Activated CD4-positive, CD25-positive, alpha-beta regulatory T cell treated with anti-CD3 and anti-CD28 coated beads, Interleukin-2, amount 50 U/mL, for 16 hours (primary cell): ENCODE measurements at places on chromosomes 11 and 22.
A peak's percentile ranks its signal among the peaks of the same experiment; 100 is the strongest.

DNA sequence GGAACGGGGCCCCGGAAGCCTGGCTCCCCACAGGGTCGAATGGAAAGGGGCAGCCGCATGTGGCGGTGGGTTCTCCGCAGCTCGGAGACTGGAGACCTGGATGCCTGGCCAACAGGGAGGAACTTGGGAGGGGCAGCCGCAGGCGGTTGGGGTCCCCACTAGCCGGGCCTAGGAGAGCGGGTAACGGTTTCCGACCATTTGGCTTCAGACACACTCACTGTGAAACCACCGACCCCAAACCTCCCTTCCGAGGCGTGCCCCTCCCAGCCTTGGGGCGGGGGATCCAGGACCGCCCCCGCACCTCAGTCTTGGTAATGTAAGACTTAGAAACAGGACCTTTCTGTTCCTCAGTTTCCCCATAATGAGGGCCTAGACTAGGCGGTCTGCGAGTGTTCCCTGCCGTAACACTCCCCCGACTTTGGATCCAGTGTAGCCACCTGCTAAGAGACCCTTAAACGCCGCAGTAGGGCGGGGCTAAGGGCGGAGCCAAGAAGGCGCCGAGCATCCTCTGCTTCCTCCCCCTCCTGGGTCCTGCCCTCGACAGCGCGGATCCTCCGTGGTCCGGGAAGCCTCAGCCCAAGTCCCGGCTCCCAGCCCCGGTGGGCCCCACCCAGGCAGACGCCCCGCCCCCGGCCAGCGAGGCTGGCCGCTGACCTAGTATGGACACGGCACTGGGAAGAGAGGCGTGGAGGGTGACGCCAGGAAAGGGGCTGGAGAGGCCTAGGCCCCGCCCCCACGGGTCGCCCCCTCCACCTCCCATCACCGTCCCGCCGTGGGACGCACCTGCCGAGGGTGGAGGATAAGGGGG lies 1.8 kb upstream of the RASGRP2 start:
- DNase-seq, result peak; percentile 52

GRCh38 chr22:27673839-27674238 lies 127.7 kb downstream of the MN1 start:
- DNase-seq, result no peak

DNA sequence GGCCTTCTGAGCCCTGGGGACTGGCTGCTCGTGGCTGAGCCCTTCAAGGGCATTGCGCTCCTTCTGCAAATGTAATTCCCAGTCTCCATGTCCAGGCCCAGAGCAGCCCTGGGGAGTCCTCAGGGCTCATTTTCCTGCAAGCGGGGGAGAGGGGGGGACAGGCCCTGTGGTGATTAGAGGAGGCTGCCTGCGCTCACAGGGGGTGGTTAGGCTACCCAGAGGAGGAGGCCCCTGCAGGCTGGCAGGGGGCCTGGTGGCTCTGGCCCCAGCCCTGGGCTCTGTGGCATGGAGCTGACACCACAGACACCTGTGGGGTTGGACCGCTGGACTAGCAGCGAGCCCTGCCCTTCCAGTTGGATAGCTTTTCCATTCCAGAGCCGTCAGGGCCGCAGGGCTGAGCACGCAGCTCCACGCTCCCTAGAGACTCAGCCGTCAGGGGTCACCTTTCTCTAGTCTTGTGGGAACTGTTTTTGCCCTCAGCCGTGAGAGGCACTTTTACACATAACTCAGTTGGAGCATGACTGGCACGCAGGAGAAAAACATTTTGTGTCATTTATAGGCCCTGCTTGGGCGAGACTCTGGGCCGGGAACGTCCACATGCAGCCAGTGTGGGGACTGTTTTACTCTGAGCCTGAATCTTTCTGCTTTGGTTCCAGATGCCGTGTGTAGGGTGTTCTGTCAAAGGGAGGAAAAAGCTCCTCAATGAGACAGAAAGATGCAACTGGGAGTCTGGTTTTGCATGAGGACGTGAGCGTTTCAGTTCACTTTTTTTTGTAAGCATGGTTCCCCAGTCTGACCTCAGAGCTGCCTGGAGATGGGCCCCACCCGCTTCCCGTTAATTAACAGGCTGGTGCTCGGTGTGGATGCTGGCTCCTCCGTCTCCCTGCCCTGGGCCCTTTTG lies 58.1 kb downstream of the LRP5 start:
- DNase-seq, result no peak

- DNase-seq, result no peak
These were observed 8.0 kb downstream of the MPZL3 start for GRCh38 chr11:118243993-118244762.

GRCh38 chr11:116379185-116379828 lies 393.5 kb downstream of the BUD13 start:
- DNase-seq, result no peak

- no peak for DNase-seq
These were observed 43.7 kb downstream of the OSBPL5 start for GRCh38 chr11:3121416-3121815.

DNA sequence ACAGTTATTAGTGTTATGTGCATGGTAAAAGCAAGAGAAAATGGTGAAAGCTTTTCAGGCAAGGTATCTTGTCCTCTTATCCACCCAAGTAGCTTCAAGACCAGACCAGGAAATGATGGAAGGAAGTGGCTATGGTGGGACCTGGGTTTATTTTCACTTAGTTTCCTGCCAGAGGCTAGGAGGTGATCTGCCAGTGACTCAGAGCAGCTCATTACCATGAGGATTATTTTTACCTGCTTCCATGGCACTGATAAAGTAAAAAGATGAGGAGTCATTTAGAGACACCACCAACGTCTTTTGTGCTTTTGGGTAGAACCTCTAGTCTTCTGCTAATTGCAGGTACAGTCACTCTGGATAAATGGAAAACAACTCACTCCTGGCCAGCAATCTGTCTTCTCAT lies 339.9 kb upstream of the KIRREL3 start:
- DNase-seq, result no peak

DNA sequence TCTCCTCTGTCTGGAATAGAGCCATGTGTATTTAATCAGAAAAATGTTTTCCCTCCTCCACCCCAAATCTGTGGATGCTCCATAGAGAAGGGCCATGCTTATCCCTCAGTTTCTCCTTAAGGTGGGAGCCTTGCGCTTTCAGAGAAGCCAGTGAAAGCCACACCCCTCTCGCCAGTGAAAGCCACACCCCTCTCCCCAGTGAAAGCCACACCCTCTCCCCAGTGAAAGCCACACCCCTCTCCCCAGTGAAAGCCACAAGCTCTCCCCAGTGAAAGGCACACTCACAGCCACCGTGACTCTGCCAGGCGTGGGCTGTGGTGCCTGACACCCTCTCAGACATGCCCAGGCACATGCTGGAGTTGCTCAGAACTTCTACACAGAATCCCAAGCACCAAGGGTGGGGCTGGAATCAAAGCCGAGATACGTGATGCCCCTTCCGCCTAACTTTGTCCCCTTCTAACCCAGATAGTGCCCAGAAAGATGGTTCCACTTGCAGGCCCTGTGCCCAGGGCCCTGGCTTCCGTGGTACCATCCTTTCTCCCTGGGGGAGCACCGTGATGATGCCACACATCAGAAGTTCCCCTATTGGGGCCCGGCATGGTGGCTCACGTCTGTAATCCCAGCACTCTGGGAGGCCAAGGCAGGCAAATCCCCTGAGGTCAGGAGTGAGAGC lies 16.5 kb upstream of the PRR5 start:
- DNase-seq, result peak; percentile 64

DNA sequence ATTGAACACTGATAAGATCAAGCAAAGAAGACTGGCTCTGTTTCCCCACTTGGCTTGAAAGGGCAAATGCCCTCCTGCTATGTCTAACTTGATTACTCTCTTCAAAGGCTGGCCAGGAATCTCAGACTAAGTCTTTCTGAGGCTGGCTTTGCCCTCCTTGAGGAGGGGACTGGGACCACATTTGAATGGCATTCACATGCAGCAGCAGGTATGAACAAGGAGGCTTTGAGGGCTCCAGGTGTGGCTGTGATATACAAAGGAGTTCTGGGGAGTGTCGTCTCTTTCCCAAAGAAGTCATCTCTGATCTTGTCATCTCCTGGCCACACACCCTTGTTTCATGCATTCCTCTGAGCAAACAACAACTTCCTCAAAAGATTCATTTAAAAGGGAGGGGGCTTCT lies 130.8 kb downstream of the ARL14EP start:
- DNase-seq, result no peak

GRCh38 chr11:3231851-3232744 lies at the start of gene MRGPRE:
Gene MRGPRE, minus strand, starts transcription at chr11:3232417. Its CDS starts 3,618 bp downstream, at chr11:3228799.
- DNase-seq, result no peak

DNA sequence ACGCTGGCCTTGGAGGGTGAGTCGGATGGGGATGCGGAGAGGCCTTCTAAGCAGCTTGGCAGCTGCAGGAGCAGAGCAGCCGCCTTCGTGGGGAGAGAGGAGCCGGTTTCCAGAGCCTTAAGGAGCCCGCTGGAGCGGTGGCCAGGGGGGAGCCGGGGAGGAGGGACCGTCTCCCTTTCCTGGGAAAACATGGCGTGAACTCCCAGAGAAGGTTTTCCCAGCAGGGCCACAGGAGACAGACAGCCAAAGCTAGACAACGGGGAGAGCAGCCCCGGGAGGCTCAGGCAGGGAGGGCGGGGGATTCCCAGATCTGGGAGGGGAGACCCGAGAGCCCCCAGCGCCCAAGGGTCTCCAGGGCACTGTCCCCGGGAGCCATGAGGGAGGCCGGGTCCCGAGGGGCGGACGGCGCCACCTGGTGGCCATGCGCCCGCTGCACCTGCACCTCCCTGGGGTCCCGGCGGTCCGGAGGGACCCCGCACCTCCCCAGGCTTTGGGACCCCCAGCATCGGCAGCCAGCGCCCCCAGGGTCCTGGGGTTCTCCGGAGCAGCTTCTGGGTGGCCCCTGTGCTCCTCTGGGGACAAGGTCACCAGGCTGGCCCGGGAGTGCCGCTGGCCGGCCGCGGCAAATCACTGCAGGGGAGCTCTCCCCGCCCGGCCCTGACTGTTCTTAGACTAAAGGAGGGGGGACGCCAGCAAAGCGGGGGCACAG lies 2.4 kb upstream of the SYT8 start:
- DNase-seq, result no peak

- no peak for DNase-seq
These were observed 7.2 kb downstream of the APLP2 start for GRCh38 chr11:130076778-130077481.

- DNase-seq, result no peak
These were observed 42.6 kb downstream of the ACER3 start for GRCh38 chr11:76903325-76903724.

- DNase-seq, result no peak
These were observed 30.7 kb upstream of the LMO1 start for GRCh38 chr11:8294251-8294935.

DNA sequence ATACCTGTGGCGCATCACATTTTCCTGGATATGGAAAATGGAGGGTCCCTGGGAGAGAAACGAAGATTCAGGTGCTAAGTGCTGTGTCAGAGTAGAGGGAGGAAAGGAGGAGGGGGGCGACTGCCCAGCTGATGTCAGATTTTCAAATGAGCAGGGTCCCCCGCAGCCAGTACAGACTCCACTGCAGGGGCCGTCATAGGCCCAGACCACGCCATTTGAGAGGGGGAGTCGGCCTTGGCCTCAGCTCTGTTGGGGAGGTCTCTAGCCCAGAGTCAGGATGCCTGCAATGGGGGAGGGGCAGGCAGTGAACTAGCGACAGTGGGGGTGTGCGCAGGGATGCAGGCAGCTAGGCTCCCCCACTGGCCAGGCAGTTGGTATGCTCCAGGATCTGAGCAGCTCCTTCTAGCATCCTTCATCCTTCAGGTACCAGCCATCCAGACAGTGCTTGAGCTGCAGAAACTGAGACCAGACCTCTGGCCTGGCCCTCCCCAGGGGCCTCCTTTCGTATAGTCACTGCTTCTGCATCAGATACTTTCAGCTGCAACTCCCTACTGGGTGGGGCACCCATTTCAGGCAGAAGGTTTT lies at the start of the genes BSCL2 and GNG3:
TSS of gene BSCL2 (minus strand) at position 148 of the 585 bp plus-strand sequence. CDS start 229 bp downstream, outside the sequence.
TSS of gene GNG3 (plus strand) at position 400 of the 585 bp plus-strand sequence. CDS start 620 bp downstream, outside the sequence.
- DNase-seq, result no peak

DNA sequence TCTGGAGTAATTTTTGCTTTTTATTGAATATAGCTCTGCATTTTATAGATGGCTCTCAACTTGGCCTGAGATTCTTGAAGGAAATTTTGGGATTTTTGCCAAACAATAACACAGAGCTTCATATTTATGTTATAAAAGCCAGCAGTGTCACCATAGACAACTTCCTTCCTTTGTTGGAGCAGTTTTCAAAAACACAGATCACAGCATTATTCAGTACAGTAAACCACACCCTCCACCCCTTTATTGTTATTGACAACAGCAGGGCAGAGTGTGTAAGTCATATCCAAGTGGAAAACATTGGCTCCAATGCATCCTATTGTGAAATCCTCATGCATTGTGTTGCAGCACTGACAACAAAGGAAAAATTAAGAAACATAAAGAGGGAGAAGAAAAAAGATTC lies 62.6 kb upstream of the PRSS23 start:
- DNase-seq, result no peak

GRCh38 chr22:39240831-39241793 lies 3.7 kb downstream of the PDGFB start:
- no peak for DNase-seq

DNA sequence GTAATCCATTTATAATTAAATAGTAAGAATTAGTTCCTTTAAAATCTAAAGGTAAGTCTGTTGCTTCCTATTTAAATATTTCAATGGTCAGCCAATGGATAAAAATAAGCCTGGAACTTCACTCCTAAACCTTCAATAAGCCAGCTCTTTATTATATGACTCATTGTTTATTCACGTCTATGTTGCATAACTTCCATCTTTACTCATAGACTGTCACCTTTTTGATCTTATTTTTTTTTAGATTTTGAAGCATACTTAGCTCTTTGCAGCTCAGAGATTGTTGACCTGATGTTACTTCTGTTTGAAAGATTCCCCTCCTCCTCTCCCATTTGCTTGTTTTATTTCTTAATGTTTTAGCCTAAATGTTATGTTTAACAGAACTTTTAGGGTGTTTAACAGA lies 1571.2 kb upstream of the RAG2 start:
- no peak for DNase-seq

GRCh38 chr11:112810951-112811350 lies 150.3 kb upstream of the NCAM1 start:
- no peak for DNase-seq

DNA sequence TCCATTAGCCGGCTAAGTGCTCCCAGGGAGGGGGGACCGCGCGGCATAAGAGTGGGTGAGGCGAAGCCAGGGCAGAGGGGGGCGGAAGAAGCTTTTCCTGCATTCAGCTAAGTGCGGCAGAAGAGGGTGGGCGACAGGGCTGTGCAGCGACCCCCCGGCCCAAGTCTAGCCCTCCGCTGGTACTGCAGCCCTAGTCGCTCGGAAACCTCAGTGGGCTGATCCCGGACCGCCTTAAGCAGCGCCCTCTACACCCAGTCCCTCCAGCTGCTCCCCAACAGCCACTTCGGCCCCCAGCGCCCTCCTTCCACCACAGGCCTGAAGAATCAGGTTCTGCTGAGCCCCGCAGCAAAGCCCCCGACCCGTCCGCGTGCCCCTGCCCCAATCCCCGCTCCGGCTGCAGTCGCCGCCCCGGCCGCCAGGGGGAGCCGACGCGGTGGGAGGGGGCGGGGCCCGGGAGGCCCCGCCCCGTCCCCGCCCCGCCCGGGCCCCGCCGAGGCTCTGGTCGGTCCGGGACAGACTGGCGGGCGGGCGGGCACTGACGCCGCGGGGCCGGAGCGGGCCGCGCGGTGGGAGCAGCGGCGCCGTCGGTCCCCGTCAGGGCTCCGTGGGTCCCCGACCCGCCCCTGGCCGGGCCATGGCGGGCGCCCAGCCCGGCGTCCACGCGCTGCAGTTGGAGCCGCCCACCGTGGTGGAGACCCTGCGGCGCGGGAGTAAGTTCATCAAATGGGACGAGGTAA lies at the start of gene PLCB3:
TSS of gene PLCB3 (plus strand) at position 515 of the 737 bp plus-strand sequence. CDS start at position 635, 120 bp downstream.
- DNase-seq, result peak; percentile 50
